ENCODE measurements at places on chromosomes 4 and X. TPM values are rescaled to one million over a fixed set of nuclear protein-coding genes. Genes with fewer than 3 reads are reported as not detected.

TRAM1L1 gene
- not detected for total RNA-seq

CTAG1A gene
- total RNA-seq = not detected

CPZ gene
- total RNA-seq = not detected

GPR50 gene
- not detected for total RNA-seq

TMPRSS11D gene
- not detected for total RNA-seq

DCLK2 gene
- total RNA-seq = 0.27 TPM

FRMD7 gene
- not detected for total RNA-seq

MAGEB17 gene
- total RNA-seq = not detected

HHIP gene
- not detected for total RNA-seq

TMEM150C gene
- total RNA-seq = not detected

RAB28 gene
- 16.7 TPM for total RNA-seq
